ENCODE measurements at places on chromosomes 3 and 15. TPM values are rescaled to one million over a fixed set of nuclear protein-coding genes. Genes with fewer than 3 reads are reported as not detected.
A peak's percentile ranks its signal among the peaks of the same experiment; 100 is the strongest.

DNA sequence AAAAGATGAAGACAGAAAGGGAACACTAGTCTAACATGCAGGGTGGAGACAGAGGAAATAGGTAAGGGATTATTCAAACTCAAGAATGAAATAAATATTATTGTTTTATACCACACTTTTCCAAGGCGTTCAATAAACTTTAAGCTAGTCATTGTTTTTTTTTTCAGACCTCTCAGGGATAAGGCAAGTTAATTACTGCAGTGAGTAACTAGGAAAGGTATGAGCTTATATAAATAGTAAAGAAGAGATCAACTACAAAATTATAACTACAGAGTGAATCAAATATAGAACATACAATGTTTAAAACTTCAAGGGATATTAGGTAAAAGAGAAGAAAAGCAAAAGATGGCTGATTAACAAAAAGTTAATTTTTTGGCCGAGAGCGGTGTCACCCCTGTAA is 31.5 kb upstream of the XXYLT1 start:
- H3K27me3 ChIP-seq: no peaks in the 10 kb centered on the region
- no peak for DNase-seq
- H3K27ac ChIP-seq: no peak overlapping the region
- H3K36me3 ChIP-seq: peaks cover 44% of the 10 kb centered on the region

GRCh38 chr15:39419651-39420050 is 161.2 kb upstream of the THBS1 start:
- no peak overlapping the region for H3K4me3 ChIP-seq
- H3K4me1 ChIP-seq: no peaks in the 10 kb centered on the region
- no peak overlapping the region for H3K27ac ChIP-seq
- no peak for DNase-seq
- no peaks in the 10 kb centered on the region for H3K36me3 ChIP-seq

DNA sequence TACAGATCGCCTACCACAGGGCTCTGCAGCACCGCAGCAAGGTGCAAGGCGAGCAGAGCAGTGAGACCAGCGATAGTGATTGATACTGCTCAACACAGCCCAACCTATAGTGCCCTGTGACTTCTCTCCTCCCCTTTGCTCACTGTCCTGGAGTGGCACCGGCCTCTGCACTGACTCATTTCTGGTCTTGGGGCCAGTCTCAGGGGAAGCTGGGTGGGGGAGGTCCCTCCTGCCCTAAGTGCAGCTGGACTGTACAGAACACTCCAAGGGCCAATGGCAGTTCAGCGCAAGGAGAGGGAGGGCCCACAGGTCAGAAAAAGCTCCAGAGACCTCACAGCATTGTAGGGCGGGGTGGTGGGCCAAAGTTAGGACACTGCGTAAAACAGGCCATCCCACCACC is 2.5 kb upstream of the OGG1 start:
- H3K4me1 ChIP-seq: peaks cover 38% of the 10 kb centered on the region
- no peak overlapping the region for H3K27ac ChIP-seq
- H3K4me3 ChIP-seq: no peak overlapping the region
- peaks cover 70% of the 10 kb centered on the region for H3K36me3 ChIP-seq

DNA sequence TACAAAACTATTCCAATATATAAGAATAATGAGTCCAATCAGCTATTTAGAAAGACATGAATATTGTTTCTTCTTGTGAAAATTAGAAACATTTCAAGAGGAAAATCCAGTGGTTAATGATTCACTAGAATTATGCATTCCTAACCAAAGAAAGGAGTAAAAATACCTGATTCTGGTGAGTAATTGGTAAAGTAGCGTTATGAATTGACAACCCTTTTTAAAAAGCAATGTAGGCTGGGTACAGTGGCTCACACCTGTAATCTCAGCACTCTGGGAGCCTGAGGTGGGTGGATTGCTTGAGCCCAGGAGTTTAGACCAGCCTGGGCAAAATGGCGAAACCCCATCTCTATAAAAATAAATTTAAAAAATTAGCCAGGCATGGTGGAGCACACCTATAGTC is 43.3 kb downstream of the TOPAZ1 start:
- H3K4me1 ChIP-seq: no peaks in the 10 kb centered on the region
- H3K27ac ChIP-seq: no peak overlapping the region
- peaks cover 18% of the 10 kb centered on the region for H3K27me3 ChIP-seq
- DNase-seq: no peak
- no peaks in the 10 kb centered on the region for H3K36me3 ChIP-seq

GRCh38 chr3:8542190-8543135 is 40.8 kb downstream of the LMCD1 start:
- H3K27ac ChIP-seq: no peak overlapping the region
- no peak for DNase-seq
- H3K4me3 ChIP-seq: no peak overlapping the region
- H3K27me3 ChIP-seq: no peaks in the 10 kb centered on the region
- H3K4me1 ChIP-seq: no peaks in the 10 kb centered on the region
- H3K36me3 ChIP-seq: no peaks in the 10 kb centered on the region

DNA sequence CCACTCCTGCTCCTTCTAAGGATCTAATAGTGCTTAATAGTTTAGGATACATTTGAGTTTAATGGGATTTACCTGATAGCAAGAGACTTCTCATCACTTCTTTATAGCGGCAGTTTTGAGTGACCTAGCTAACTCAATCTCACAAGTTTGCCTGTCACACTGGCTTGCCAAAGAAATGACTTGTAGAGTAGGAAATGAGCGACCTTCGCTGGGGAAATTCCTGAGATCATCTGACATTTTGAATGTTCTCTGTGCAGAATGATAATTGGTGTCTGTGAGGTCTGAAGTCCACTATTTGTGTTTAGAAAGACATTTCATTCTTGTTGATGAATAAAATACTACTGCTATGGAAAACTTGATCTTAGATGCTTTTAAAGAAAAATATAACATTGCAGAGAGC is 30.3 kb downstream of the SUCLG2 start:
- H3K27me3 ChIP-seq: no peaks in the 10 kb centered on the region
- peaks cover 9% of the 10 kb centered on the region for H3K4me1 ChIP-seq
- peaks cover 66% of the 10 kb centered on the region for H3K36me3 ChIP-seq

DNA sequence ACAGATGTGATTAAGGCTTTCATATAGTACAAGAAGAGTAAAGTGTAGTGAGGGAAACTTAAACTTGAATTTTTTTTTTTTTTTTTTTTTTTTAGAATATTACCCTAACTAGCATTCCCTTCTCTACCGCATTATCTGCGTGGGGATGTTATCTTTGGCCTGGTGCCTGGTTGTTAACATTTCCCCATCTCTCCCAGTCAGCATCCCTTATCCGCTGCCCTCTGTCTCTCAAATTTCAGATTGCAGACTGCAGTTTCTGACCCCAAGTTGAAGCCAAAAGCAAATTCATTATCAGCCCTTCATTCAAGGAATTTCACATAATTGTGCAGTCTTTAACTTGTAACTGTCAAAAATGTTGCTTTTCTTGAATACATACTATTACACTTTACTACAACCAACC is 353.0 kb downstream of the PLOD2 start:
- no peaks in the 10 kb centered on the region for H3K36me3 ChIP-seq
- H3K4me3 ChIP-seq: no peak overlapping the region
- DNase-seq: no peak
- no peaks in the 10 kb centered on the region for H3K4me1 ChIP-seq

Gene FRMD4B
- total RNA-seq: 6.9 TPM

GRCh38 chr3:141402476-141403171 is 34.3 kb downstream of the ZBTB38 start:
- peak overlapping the region; percentile 83 for H3K4me3 ChIP-seq
- peak overlapping the region; percentile 90 for H3K27ac ChIP-seq
- H3K4me1 ChIP-seq: peaks cover 32% of the 10 kb centered on the region
- peaks cover 32% of the 10 kb centered on the region for H3K36me3 ChIP-seq

DNA sequence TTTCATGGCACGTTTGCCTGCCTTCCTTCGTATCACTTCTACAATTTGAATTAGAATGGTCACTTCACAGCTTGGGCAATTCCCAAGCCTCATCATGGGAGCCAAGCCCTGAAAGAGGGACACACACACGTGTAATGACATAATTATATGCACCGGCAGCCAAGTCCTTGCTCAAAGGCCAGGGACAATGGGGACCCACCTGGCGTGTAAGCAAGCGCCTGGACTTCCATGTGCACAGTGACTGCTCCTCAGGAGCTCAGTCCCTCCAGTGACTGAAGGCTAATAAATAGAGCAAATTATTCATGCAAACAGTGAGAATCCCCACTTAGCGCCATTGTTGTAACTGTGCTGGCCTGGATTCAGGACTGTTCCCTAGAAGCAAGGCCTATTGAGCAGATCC is 115.1 kb downstream of the DNAJB8 start:
- no peak for DNase-seq
- no peak overlapping the region for H3K27ac ChIP-seq
- H3K4me1 ChIP-seq: no peaks in the 10 kb centered on the region
- H3K36me3 ChIP-seq: no peaks in the 10 kb centered on the region

DNA sequence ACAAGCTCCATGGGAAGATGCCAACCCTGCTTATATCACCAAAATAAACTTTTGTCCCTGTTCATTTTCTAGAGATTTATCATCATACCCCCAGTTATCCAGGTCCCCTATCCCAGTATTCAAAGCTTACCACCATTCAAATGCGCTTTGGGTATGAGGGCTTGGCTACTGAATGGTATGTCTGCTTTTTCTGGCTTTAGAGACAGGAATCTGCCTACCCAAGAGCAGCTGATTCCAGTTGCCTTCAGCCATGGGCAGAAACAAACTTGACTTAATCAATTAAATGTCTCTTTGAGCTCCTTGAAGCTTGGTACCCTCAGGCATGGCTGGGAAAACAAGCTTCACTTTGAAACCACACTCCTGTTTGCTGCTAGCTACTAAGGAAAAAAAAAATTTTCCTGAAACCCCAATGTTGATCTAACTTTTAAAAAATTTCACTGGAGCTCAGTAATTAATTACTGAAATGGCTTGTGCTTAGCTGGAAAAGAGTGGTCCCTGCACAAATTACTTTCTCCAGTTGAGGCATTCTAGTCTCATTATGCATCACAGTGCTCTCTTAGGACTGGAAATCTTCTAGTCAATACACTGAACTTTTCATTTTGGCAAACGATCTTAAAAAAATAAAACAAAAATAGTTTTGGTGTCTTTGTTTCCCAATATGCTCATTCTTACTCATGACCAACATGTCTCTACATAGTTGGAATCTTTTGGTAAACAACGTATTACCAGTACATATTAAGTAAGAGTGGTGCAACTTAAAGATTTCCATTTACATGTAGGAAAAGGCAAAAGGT is 242.8 kb downstream of the DTWD1 start:
- H3K4me1 ChIP-seq: no peaks in the 10 kb centered on the region
- H3K27ac ChIP-seq: no peak overlapping the region
- H3K4me3 ChIP-seq: no peak overlapping the region

GRCh38 chr15:49946681-49947080 is 172.4 kb downstream of the ATP8B4 start:
- no peak overlapping the region for H3K27ac ChIP-seq
- no peak for DNase-seq
- H3K4me1 ChIP-seq: no peaks in the 10 kb centered on the region
- peaks cover 3% of the 10 kb centered on the region for H3K36me3 ChIP-seq

GRCh38 chr15:93152360-93152759 is 63.3 kb upstream of the RGMA start:
- H3K36me3 ChIP-seq: no peaks in the 10 kb centered on the region
- DNase-seq: peak; percentile 39
- peak overlapping the region; percentile 33 for H3K27ac ChIP-seq
- peaks cover 5% of the 10 kb centered on the region for H3K27me3 ChIP-seq
